ENCODE measurements at places on chromosomes 3 and 15.

DNA sequence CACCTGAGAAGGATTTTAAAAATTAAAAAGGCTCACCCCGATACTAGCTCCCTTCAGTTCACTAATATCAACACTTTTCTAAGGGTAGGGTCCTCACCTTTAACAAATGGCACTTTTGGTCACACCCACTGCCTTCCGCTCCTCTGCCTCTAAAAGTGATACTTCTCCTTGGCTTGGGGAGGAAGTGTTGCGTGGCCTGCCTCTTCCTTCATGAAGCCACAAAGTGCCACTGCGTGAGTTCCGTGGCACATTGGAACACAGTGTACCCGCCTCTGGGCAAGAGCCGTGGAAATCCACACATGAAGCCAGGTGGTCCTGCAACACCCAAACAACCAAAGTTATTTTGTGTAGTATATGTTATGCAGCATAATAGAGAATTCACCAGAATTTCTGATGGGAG, 3.9 kb downstream of the B4GALT4 start:
- no peak for DNase-seq

- no peak for DNase-seq
Measured at GRCh38 chr3:9124730-9125129, 124.7 kb downstream of the SRGAP3 start.

- no peak for DNase-seq
Measured at GRCh38 chr15:98063871-98064270, 103.4 kb downstream of the ARRDC4 start.

- DNase-seq: peak; percentile 18
Measured at GRCh38 chr3:30286007-30286669, 320.3 kb upstream of the TGFBR2 start.

DNA sequence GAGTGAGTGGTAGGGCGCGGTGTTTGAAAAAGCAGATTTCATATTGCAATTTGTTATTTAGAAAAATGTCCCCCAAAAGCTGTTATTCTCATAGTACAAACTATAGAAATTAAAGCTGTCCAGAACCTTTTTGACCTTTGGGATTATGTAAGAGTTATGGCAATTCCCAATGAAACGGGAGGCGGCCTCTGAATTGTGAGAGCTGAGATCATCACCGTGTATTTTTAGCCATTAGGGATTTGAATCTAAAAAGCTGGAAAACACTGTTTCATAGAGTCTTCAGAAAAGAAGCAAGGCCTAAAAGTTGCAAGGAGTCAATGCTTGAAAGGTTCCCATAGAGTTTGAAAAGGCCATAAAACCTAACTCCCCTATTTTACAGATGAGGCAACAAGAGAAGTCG, 38.6 kb upstream of the SLC25A26 start:
- no peak for DNase-seq

DNA sequence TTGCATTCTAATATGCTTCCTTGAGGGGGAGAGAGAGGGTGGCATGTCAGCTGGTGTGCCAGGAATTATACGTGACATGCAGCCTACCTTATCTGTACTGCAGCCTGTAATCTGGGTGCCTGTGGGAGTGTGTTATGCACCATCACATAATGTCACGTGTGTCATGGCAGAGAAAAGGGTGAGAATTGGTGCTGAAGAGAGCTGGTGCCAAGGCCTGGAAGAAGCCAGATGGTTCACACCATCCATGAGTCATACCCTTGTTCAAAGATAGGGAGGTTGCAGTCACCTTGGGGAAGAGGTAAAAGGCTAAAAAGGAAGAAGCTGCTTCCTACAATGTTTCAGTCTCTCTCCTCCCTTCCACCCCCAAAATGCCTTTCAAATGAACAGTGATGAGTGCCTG, 5.3 kb downstream of the BRPF1 start:
- DNase-seq: no peak

- DNase-seq: no peak
Measured at GRCh38 chr15:92112180-92112579, 258.7 kb downstream of the SLCO3A1 start.

- no peak for DNase-seq
Measured at GRCh38 chr3:28050120-28050519, 191.3 kb upstream of the CMC1 start.

DNA sequence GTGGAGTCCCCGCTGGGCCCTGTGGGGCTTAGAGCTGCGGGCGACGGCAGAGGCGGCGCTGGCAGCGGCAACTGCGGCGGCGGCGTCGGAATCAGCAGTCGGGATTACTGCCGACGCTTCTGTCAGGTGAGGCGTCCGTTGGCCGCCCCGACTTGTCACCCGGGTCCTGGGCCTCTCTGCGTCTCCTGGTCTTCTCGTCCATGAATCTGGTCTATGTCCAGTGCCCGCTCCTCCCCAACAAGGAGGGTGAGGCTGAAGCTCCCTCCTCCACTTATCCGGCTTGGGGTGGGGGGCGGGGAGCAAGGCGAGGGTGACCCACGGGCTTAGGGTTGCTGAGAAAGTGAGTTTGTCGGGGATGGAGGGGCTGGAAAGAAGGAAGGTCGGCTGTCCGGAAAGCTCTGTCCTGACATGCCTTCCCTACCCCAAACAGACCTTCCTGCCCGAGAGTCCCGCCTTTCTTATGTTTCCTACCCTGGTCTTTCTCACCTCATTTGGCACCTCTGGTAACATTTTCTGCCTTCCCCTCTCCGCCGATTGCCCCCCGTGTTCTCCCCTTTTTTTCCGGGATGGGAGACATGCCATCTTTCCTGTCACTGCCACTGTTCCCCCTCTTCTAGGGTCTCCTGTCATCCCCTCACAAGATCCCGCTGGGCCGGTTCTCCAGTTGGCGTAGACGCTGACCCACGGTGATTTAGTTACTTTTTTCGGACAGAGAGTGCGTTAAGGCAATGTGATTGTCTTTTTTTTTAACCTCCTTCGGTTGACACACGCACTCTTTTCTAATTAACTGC, 520 bp downstream of the ZNF654 start:
- DNase-seq: no peak

- DNase-seq: no peak
Measured at GRCh38 chr3:177013681-177014280, 183.5 kb downstream of the TBL1XR1 start.

DNA sequence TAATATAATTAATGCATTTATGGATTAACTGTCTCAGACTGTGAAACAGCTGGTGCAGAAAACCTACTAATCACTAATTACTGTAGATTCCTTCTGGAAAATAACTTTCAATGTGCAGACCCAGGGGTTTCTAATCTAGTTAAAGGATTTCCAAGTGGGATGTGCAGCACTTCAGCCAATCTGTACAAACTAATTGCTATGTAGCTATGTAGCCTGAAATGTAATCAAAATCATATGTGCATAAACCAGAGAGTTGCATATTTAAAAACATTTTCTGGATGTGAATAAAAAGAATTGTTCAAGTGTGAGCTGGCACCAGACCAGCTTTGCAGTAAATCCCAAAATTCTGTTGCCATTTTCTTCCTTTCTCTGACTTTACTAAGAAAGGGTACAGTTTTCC, 127.5 kb upstream of the CD96 start:
- DNase-seq: no peak

DNA sequence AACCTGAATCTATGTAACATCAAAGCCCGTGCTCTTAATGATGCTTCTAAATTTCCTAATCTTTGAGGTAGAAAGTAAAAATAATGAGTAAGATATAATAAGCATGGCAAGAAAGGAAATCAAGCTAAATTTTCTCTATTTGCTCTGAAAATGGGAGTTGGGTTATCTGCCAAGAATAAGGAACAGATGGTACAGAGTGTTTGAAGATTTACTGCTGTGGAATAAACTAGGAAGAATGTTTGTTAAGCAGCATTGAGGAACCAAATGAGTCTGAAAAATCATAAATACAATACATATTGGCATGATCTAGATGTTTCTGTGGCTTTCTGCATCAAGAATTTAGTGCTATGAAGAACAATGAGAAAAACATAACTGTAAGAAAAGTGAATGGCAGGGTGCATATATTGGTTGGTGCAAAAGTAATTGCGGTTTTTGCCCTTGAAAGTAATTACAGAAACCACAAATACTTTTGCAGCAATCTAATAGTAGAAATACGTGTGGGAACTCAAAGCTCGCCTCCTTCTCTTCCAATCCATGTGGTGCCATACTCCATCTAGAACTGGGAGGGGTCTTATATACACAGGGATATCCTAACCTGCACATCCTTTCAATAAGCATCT, 87.6 kb downstream of the SUCNR1 start:
- no peak for DNase-seq

DNA sequence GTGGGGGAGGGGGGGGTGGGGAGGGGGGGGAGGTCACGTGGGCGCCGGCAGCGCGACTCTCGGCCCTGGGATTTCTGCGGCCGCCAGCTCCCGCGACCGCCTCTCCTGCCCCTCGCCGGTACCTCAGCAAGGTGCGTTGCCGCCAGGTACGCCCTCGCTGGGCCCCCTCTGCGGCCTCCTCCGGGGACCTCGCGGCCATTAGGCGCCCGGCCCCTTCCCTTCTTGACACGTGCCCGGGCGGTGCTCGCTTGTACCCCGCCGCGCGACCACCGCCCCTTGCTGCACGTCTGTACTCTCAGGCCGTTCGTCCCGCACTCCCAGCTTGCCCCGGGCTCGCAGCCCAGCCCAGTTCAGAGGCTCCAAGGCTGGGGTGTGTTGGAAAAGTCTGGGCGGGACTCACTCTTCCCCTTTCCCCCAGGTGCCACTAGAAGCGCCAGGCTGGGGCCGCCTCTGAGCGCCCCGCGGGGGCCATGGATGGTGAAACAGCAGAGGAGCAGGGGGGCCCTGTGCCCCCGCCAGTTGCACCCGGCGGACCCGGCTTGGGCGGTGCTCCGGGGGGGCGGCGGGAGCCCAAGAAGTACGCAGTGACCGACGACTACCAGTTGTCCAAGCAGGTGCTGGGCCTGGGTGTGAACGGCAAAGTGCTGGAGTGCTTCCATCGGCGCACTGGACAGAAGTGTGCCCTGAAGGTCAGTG, at the start of gene MAPKAPK3:
TSS of gene MAPKAPK3 (plus strand) at position 56 of the 696 bp plus-strand sequence. CDS start at position 471, 415 bp downstream.
- no peak for DNase-seq

DNA sequence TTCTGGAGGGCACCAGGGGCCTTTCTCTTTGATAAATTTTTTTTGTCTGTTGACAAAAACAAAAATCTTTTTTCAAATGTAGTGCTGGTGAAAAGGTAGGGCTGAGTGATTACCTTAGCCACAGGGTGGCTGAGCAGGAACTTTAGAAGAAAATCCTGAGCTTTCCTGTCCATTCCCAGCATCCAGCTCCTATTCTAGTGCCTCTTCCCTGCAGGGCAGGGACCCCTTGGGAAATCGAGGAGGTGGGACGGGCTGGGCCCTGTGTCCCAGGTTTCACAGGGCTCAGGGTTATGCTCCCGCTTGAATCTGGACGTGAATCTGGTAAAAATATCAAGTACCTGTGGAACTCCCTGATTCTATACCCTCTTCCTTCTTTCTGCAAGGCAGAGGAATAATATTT, 31.7 kb downstream of the EDEM1 start:
- DNase-seq: no peak

DNA sequence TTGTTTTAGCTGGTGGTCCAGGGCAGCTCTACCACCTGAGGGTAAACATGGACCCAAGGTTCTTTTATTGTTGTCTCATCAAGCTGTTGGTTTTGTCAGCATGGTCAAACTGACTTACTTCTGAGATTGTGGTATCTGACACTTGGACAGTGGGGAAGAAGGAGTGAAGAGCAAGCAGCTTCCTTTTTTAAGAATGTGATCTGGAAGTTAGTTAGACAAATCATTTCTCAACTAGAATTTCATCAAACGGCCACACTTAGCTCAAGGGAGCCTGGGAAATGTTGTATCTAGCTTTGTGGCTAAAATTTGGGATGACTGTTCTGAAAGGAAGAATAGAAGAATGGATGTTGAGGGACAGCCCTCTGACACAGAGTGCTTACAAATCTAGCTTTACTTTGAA, 215.2 kb downstream of the ZNF621 start:
- no peak for DNase-seq

DNA sequence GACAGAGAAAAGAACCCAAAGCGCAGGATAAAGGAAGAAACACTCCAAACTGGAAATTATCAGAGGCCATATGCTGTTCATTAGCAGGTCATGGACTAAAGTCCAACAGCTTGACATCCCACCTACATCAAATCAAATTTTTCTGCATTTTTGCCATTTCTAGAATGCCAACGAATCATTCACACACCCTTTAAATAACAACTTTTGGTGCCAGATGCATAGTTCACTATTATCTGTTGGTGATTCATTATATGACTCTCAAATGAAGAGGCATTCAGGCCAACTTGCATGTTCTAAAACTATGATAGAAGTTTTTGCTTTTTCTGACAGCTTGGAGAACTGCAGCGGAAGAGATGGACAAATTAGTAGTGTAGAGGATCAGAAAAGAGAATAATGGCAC, 529.8 kb upstream of the NAALADL2 start:
- DNase-seq: no peak

DNA sequence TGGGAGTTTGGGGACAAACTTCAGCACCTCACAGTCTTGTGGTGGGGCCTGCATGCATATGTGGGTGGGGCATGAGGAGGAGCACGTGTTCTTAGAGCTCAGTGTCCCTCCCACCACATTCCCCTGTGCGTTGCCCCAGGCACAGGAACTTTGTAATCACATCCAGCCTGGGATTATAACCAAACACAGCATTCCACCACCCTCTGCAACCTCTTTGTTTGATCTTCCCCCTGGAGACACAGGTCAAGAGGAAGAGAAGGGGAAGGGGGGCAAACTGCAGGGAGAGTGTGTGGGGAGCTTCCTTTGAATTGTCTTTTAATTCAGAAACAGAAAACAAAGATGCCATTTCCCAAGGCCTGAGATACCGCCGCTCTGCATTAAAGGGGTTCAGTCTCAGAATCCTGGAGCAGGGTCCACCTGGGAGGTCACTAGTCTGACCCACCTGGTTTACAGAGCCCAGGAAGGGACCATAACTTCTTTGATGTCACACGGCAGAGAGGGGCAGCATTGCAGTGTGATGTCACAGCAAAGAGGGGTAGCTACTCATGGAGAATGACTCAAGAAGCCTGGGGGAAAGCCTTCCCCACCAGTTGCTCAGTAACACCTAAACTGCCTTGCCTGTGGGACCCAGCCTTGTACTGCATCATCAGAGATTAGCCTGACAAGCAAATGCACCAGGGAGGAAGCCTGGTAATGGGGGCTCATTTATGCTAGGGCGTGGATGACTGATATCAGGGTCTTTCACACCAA, 106.3 kb upstream of the RNU6-1 start:
- DNase-seq: no peak

DNA sequence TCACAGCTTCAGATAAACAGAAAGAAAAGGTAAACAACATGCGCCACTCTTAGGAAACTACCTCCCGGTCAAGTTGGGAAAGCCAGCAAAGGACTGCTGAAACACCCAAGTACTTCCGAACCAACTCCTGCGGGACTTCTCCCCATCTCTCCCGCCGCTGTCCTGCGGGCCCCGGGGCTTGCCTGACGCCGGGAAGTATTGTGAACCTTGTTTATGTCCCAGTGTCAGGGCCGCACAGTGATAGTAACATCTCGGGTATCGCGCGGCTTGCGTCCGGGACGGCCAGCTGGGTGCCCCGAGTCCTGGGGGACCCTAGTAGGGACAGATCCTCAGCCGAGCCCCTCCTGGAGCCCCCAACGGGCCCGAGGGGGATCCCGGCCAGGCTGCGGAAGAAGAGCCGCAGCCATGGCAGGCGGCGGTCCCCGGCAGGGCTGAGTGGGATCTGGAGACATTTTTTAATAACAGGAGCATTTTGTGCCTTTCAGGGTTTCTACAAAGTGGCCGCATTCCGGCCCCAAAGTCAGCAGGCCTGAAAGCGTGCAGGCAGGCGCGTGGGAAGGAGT, 756 bp downstream of the CLPX start:
- DNase-seq: no peak

All from esophagus squamous epithelium (tissue), 5 donors.